ENCODE measurements at places on chromosomes 4 and X.
A peak's percentile ranks its signal among the peaks of the same experiment; 100 is the strongest.

DNA sequence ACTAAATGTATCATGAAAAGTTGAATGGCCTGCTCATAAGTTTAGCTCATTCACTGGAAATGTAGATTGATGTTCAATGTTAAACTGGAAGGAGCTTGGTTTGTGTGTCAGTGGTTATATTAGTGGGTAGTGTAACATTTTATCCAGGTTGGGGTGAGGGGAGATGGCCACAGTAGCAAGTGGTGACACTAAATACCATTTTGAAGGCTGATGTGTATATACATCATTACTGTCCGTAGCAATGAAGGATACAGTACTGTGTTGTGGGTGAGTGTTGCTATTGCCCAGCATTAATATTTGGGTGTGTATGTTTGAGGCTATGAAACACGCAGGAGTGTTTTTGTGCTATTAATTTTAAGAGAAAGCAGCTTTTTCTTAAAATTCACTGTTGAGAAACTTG, 6.3 kb downstream of the HMGB3 start:
- no peak for DNase-seq

DNA sequence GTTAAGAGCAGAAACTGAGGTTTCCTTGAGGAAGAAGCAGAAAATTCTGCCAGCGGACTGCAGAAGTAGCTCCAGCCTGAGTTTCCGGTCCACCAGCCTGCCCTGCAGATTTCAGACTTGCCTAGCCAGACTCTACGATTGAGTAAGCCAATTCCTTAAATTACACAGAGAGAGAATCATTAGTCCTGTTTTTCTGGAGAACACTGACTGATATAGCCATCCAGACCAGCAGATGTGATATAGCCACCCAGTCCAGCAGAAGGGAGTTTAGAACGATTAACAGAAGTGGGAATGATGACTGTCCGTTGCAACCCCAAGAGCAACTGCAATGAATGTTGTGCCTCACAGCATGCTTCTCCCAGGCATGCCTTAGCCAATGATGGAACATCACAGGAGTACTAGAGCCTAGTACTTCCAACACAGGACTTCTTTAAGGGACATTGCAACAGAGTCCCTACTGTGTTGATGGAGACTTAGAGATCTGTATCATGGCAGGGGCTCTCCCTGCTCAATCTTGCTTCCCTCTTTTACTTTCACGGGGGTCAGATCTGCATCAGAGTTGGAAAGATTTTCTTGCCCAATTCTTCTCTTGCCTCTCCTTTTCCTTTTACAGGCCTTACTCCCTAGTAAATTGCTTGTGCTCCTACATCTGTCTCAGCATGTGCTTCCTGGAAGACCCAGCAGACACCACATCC, 264.6 kb upstream of the CLNK start:
- DNase-seq, result no peak

DNA sequence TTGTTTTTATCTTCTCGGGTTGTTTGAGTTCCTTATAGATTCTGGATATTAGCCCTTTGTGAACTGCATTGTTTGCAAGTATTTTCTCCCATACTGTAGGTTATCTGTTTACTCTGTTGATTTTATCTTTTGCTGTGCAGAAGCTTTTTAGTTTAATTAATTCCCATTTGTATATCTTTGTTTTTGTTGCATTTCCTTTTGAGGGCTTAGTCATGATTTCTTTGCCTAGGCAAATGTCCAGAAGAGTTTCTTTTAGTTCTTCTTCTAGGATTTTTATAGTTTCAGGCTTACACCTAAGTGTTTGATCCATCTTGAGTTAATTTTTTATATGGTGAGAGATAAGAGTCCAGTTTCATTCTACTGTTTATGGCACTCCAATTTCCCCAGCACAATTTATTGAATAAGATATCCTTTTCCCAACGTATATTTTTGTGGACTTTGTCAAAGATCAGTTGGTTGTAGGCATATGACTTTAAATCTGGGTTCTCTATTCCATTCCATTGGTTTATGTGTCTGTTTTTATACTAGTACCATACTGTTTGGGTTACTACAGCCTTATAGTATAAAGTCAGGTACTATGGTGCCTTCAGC, 54.3 kb downstream of the EGF start:
- DNase-seq, result peak; percentile 16

GRCh38 chr4:83328521-83329187, 6.0 kb downstream of the HPSE start:
- no peak for DNase-seq

GRCh38 chr4:4541040-4541631, 712 bp downstream of the STX18 start:
- DNase-seq, result peak; percentile 88

DNA sequence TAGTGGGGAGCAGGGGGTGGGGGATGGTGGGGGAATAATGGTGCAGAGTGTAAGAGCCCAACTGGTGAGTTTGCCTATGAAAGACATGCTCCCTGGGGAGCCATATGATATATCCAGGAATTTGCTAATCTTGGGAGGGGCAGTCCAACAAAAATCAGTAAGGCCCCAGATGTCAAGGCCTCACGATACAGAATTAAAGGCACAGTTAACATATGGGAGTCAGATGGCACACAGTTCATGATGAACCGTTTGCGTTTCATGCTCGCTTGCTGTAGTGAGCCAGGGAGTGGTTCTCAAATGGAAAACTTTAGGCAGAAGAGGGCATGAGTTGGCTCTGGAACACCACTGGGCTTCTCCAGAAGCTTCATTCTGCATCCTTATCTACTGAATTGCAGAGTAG, 33.9 kb upstream of the VCX2 start:
- no peak for DNase-seq

DNA sequence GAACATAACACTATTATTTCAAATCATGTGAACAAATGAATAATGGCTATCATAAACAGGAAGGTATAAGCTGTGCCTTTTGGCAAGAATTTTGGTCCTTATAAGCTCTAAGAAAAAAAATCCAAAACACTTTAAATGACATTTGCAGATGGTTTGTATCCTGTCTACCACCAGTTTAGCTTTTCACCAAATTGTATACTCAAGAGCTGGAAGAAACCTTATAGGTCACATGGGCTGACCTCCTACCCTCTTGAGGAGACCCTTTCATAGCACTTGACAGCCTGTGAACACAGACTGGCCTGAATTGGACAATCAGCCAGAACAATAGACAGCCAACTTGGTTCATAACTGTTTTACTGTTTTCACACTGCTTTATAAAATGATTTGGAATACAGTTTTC, 24.3 kb downstream of the USP26 start:
- no peak for DNase-seq

GRCh38 chr4:18398661-18399060, 377.1 kb upstream of the LCORL start:
- peak; percentile 33 for DNase-seq

DNA sequence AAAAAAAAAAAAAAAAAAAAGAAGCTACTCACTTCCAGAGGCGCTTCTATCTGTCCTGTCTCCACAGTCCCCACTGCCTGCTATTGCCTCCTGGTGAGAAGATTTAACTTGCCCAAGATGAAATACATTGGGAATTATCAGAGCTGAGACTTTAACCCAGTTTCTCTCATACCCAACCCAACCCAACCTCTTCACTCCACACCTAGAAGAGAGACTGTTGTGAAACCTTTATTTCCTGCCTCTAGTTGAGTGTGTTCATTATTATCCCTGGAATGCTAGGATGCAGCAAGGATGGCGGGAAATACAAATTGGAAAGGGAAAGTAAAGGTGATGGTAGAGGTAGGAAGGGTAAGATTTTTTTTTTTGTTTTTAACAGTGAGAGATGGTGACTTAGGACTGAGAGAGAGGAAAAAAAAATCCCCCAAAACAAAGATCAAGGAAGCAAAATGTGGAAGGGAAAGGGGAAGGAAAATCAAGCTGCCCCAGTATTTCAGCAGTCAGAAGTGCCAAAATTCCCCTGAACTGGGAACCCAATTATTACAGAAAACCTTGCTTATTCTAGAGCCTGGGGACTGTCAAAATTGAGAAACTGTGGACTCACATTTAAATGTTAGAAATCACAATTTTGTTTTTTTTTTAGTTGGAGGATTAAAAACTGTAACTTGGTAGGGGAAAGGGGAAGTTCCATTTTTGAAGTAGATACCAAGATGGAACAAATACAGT, 253.0 kb downstream of the PTTG2 start:
- DNase-seq, result no peak

DNA sequence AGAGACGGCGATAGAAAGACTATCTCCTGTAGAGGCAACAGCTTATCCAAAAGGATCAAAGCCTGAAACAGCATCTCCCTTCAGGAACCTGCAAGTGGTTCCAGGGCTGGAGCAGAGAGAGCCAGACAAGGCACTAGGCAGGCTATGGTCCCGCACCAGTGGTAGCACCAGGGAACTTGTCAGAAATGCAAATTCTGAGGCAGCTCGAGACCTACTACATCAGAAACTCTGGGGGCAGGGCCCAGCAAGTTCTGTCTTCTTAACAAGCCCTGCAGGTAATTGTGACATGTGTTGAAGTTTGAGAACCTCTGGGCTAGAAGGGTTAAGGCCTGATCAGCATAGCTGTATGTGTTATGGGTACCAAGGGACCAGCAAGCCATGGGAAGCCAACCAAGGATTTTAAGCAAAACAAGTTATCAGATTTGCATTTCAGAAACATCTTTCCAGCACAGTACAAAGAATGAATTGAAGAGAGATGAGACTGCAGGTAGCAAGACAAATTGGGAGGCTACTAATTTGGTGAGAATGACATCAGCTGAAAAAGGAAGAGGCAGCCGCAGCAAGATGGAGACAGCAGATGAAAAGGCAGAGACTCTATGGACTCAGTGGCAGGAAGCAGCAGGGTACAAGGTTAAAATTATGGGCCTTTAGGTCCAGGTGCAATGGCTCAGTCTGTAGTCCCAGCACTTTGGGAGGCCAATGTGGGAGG, 139.7 kb downstream of the TSPAN5 start:
- no peak for DNase-seq

GRCh38 chrX:20442597-20442996, 175.9 kb upstream of the RPS6KA3 start:
- DNase-seq, result peak; percentile 82

DNA sequence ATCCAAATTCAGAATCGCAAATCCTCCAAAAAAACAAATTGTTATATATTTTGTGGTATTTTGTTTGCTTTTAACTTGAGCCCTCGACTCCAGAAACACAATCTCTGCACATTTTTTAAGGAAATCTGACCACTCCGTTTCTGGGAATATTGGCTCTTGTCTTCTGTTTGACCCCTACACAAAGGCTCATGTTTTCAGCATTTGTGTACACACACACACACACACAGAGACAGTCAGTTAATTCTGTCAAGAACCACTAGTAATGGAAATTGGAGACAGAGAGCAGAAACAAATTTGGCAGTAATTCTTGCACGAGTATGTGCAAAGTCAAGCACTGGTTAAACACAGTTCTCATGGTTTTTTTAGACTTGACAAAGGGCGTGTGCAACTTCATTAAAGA, 115.4 kb downstream of the AFAP1 start:
- no peak for DNase-seq

DNA sequence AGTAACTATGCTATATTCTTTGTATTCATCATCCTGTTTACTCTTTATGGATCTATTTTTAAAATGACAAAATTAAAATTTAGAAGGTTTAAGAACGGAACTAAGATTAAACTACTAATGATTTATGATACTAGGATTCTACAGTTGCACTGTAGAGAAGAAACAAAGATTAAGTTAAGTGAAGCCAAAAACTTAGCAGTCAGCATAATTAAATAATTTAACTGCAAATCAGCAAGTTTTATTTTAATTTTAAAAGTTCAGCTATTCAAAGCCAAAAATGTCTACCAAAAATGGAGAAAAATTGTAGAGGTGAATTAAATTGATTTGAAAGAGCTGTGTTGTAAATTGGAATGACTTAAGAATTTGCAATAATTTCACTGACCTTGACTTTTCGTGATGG, 30.8 kb downstream of the NDST4 start:
- DNase-seq, result no peak

GRCh38 chr4:109472343-109472761, 38.7 kb downstream of the SEC24B start:
- peak; percentile 82 for DNase-seq

- no peak for DNase-seq
Observed at GRCh38 chr4:151175233-151175632, 75.8 kb downstream of the RPS3A start.

- DNase-seq, result peak; percentile 82
Observed at GRCh38 chr4:11532138-11532537, 103.4 kb upstream of the HS3ST1 start.

DNA sequence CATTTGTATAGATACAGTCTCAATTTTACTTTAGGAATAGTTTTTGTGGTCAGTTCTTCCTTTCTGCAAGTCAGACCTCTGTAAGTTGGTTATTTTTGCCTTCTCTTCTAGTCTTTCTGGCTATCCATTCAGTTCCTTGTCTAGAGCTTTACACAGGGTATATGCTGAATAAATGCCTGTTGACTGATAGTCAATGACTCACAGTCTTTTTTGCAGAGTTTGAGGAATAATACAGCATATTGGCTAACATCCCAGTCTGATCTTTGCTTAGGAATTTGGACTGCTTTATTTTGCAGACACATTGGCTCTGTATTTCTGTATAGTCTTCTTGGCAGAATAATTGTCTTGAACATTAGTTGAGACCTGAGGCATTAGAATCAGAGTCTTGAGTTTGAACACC, 132.4 kb downstream of the MAGEC1 start:
- no peak for DNase-seq

GRCh38 chr4:24488399-24489164, 95.8 kb downstream of the DHX15 start:
- peak; percentile 41 for DNase-seq

- DNase-seq, result no peak
Observed at GRCh38 chr4:146846882-146847281, 98.8 kb downstream of the TTC29 start.

- DNase-seq, result peak; percentile 1
Observed at GRCh38 chr4:47075919-47076318, 44.6 kb downstream of the GABRB1 start.

- no peak for DNase-seq
Observed at GRCh38 chr4:155765149-155765548, 6.3 kb downstream of the GUCY1B1 start.

- no peak for DNase-seq
Observed at GRCh38 chrX:115584696-115585095, 23.7 kb downstream of the PLS3 start.

- DNase-seq, result peak; percentile 18
Observed at GRCh38 chr4:4384837-4385236, 2.1 kb upstream of the NSG1 start.

- DNase-seq, result no peak
Observed at GRCh38 chrX:98380556-98380955, 1496.8 kb downstream of the RPA4 start.

GRCh38 chr4:92060333-92060732, 243.4 kb upstream of the GRID2 start:
- DNase-seq, result no peak

DNA sequence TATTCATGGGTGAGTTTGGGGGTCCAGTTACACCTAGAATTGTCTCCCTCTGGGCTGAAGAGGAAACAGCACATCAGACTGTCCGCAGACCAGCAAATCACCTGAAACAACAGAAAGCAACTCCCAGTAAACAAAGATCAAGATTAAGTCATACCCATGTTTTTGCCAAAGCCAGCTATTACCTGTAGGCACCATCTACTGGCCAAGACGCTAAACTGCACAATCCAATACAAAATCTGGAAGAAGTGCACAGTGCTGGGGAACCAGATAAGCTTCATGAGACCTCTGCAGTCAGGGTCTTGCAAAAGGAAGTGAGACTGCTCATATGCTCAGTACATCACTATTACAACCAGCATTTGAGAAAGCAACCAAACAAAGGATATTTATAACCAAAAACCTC, 157.5 kb upstream of the ITM2A start:
- peak; percentile 3 for DNase-seq

GRCh38 chrX:24124244-24124799, 25.2 kb upstream of the ZFX start:
- DNase-seq, result peak; percentile 38

GRCh38 chr4:189785257-189785656, 155.4 kb upstream of the FRG1 start:
- no peak for DNase-seq

Data from renal cortical epithelial cell (primary cell).